Left kidney (tissue), 8 donors: ENCODE measurements at places on chromosomes 6 and 20. TPM values are rescaled to one million over a fixed set of nuclear protein-coding genes. Genes with fewer than 3 reads are reported as not detected.

ABHD16B gene
- not detected for polyA plus RNA-seq

PAX1 gene
- polyA plus RNA-seq: not detected

DOK5 gene
- polyA plus RNA-seq: 9.7 TPM

EDN1 gene
- polyA plus RNA-seq: 3.8 TPM

LEMD2 gene
- 74.2 TPM for polyA plus RNA-seq

CALHM4 gene
- 1.4 TPM for polyA plus RNA-seq

LY6G6C gene
- 1.1 TPM for polyA plus RNA-seq

DUSP15 gene
- 16.0 TPM for polyA plus RNA-seq

TNFRSF6B gene
- polyA plus RNA-seq: 2.1 TPM

DNA sequence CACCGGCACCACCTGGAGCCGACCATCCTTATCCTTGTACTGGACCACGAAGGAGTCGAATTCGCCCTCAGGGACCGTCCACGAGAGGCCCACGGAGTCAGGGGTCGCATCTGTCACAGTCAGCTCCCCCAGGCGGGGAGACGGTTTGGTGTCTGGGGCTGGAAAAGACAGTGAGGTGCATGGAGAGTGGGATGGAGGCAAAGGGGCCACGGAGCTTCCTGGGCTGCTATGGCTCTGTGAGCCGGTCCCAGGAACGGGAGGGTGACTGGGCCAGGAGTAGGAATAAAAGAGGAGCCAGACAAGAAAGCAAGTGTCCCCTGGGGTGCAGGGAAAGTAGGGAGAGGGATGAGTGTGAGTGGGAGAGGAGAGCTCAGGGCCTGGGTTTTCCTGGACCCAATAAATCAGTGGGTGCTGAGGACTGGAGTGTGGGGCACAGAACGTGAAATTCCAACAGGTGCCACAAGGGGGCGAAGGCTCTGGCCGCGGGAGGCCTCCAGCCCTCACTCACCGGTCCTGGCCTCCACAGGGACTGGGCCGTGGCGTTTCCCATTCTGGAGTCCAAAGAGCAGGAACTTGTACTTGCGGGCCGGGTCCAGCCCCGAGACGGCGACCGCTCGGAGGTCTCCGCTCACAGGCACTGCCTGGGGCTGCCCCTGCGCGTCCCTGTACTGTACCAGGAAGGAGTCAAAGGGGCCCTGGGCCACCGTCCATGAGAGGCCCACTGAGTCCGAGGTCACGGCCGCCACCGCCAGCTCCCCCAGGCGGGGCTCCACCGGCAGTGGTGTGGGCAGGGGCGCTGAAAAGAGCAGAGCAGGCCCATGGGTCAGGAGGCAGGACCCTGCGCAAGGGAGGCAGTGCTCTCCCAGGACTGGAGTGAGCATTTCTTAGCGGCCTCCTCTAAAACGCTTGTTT is 9.9 kb downstream of the CYP21A2 start:
- DNase-seq: peak; percentile 48

GRCh38 chr6:11460001-11460668 is 77.4 kb upstream of the TMEM170B start:
- DNase-seq: no peak

DNA sequence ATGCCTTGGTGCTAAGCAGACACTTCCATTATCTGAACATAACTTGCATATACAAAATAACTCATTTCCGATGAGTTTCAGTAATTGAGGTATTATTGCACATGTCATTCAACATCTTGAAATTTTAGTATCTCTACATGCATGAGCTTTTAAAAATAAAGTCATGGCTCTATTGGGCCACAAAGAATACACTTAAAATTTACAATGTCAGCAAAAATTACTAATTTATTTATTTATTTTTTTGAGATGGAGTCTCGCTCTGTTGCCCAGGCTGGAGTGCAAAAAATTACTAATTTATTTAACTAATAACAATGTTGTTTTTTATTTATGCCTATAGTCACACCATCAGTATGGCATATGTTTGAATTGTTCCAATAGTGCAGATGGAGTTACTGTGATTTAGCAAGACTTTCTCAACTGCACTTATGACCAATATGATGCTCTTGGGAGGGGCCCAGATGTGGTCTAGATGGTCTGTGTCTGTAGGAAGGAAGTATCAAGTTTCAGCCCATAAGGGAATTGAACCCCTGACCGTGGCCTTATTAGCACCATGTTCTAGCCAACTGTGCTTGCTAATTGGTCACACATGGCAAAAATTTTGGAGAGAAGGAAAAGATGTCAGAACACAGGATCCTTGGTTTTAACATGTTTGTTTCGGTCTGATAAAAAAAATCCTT is 370.7 kb upstream of the TSHZ2 start:
- DNase-seq: no peak

DNA sequence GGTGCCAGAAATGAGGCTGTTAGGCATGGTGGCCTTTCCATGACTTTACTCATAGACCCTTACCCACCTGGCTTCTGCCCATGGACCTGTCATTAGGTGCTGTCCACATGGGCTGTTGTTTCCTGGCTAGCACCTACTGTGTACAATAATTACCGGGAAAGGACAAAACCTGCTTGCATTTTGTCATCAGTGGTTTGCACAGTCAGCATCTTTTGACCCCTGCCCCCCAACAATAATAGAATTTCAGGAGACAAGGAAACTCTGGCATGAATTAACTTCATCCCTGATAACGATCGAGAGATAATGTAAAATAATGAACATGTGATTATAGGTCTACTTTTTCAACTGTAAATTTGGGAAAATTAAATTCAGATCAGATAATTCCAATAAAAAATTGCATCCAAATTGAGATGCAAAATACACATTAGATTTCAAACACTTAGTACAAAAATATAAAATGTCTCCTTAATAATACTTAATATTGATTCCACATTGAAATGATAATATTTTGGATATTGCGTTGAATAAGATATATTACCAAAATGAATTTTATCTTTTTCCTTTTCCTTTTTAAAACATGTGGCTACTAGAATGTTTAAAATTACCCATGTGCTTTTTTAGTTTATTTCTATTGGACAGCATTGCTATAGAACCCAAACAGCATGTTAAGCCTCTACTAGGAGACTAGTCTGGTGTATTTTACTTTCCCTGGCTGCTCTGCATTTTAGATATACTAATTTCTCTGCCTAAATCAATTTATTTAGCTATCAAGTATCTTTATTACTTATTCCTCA is 12.4 kb downstream of the ANKRD66 start:
- DNase-seq: no peak

GRCh38 chr20:62282877-62283503 is 19.8 kb upstream of the ADRM1 start:
- DNase-seq: no peak

- no peak for DNase-seq
Measured at GRCh38 chr6:35370785-35371493, 28.6 kb downstream of the PPARD start.

DNA sequence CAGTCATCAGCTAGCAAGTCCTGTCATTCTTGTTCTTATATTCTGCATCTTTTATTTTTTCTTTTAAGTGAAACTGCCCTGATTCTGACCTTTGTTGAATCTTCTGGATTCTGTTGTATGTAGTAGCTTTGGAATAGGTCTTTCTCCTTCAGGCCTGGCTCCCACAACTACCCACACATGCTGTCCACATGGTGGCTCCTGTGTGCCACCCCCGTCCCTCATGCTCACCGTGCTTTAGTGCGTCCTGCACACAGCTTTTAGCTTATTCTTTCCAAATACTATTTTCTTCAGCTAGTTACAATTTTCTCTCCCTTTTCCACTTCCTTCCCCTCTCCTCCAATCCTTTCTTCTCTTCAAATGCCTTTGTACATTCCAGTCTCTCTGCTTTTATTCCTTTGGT is 61.8 kb downstream of the CTNNBL1 start:
- DNase-seq: no peak

DNA sequence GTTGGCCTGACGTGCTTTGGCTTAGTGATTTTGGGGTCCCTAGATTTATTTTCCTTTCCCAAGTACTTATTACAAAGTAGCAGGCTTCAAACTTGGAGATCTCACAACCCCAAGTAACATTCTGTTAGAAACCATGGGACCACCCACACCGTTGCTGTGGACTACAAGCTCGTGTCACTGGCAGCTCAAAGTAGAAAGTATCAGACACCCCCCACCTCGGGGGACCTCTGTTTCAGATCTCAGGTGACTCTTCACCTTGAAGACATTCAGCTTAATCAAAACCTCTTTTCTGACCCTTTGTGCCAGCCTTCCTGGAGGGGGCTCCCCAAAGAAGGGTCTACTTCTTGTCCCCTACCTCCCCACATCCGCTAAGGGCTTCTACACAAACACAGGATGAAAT is 15.7 kb upstream of the MYT1 start:
- DNase-seq: no peak

- no peak for DNase-seq
Measured at GRCh38 chr6:40325791-40326190, 261.4 kb downstream of the LRFN2 start.

DNA sequence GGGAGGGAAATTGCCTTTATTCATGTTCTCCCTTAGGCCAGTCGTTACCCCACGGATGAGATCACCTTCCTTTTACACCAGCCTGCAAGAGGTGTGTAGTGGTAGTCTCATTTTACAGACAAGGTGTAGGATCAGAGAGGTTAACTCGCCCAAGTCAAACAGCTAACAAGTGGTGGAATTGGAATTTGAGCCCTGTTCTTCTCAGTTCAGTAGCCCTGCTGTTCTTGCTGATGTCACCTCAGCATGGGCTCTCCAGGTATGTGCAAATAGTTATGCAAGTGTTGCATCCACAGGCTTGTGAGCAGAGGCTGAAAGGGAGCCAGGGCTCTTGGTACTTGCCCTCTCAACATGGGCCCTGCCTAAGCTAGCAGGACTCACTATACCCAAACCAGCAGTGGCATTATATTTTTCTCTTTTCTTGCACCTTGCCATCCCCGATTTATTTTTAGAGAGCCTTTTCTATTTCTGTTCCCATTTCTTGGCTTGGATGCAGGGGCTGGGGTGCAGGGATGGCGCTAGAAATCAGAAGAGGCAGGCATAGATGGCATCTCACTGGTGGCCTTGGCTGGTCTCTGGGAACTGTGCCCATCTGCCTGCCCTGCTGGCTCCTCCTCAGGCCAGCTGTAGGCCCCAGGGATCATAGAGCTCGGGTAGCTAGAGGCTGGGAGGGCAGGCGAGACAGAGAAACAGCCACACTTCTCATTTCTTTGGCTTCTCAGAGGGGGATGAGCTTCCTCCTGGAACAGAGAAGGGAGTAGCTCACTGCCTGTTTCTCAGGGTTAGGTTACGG is 18.2 kb downstream of the PPARD start:
- no peak for DNase-seq

GRCh38 chr20:59438201-59438600 is 137.8 kb downstream of the EDN3 start:
- DNase-seq: no peak

DNA sequence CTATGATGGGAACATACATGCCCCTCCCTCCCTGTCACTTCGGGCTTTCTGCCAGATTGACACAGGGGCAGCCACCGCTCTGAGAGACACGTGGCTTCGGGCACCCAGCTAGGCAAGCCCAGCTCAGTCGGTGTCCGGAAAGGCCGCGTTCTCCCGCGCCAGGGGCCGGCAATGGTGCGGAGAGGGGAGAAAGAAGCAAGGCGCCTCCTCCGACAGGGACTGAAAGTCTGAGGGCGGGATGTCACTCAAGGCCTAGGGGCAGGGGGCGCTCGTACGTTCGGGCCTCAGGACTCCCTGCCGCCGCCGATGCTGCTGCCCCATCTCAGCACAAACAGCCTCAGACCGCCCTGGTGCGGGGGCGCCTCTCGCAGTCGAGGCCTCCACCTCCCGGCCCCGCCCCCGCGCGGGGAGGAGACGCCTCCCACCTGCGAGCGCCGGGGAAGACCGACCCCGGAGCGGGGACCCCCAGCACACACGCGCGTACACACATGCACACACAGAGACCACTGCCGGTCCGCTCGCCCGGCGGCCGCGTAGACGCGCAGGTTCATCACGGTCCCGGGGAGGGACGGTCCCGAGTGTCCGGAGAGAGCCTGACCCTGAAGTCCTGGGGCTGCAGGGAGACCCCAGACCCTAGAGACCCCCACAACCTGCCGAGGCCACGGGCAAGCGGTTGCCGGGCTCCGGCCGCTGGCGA is 1.9 kb downstream of the GRM4 start:
- peak; percentile 71 for DNase-seq

GRCh38 chr6:149852881-149853280 is 11.3 kb downstream of the LRP11 start:
- no peak for DNase-seq

GRCh38 chr20:298776-299391 is 1.5 kb downstream of the ZCCHC3 start:
- DNase-seq: no peak

GRCh38 chr6:139131736-139132280 is 3.1 kb upstream of the HECA start:
- no peak for DNase-seq

DNA sequence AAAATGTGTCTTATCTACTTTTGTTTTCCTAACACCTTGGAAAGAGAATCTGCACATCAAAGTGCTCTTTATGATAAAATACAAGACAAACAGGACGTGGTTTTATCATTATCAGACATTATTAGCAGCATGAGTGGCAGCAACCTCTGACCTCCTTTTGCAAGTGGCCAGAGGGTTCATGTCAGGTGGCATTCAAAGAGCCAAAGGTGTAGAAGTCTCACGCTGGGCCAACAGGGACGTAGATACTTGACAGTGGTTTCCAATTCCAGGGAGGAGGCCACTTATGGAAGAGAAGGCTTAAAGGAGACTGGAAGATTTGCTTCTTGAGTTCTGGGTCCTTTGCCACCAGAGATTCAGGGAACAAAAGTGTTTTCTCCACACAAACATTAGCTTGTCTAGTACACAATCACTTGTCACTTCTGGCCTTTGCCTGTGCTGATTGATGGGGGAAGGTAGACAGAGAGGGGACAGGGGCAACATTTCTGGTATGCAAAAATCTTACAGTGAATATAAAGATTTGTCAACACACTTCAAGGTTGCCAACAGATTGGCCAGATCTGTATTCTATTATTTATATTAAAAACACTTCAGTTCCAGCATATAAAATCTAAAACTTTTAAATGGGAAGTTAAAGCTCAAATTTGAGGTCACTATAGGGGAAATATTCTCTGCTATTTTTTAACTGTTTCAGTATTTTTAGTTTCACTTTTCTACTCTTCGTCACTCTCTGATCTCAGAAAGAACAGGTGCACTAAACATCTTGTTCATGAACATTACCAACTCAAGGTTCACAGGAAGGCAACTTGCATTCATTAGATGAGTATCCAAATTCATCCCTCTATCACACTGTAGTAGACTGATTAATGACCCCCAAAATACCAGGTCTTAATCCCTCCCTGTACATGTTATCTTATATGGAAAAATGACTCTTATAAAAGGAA is 52.1 kb upstream of the FBXO30 start:
- no peak for DNase-seq

- no peak for DNase-seq
Measured at GRCh38 chr6:43782764-43783513, 12.9 kb downstream of the VEGFA start.

DNA sequence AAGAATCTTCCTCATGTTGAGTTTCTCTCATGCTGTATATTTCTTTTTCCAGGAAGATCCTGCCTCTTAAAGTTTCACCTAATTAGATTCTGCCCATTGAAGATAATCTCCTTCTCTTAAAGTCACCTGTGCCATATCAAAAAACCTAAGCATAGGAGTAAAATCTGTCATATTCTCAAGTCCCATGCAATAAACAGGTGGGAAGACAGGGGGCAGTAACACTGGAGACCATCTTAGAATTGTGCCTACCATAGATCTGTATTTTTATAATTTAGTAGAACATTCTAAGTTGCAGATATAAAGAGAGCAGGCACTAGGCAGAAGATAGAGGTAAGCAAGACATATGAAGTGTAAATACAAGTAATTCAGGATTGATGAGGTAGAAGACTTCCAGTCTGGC is 763.5 kb upstream of the MANEA start:
- DNase-seq: no peak
